Pancreas (tissue), 10 donors: ENCODE measurements at places on chromosomes 6 and 20.

DNA sequence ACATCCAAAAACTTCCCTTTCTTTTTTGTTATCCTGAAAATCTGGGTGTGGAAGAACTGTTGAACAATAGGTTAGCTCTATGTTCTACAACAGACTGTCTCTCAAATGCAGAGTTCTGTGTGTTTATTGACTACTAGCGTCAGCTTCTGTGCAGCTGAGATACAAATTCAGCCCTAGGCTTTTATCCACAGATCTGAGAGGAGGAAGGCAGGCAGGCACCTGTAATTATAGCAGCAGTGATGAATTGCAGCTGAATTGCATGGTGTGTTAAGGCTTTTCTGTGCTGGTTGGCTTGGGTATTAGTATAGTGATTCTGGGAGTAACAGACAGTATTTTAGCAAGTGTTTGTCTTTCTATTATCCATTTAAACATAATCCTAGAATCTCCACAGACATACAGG is 24.4 kb downstream of the GRIK2 start:
- no peak for DNase-seq

DNA sequence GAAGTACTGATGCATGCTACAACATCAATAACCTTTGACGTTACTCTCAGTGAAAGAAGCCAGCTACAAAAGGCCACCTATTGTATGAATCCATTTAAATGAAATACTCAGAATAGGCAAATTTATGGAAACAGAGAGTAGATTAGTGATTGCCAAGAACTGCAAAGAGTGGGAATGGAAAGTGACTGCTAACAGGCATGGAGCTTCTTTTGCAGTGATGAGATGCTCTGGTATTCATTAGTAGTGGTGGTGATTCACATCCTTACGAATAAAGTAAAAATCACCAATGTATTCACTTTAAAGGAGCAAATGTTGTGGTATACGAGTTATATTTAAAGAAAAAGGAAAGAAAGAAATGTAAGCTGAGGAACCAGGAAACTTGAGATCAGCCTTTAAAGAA is 126.8 kb upstream of the SAMD5 start:
- no peak for DNase-seq

DNA sequence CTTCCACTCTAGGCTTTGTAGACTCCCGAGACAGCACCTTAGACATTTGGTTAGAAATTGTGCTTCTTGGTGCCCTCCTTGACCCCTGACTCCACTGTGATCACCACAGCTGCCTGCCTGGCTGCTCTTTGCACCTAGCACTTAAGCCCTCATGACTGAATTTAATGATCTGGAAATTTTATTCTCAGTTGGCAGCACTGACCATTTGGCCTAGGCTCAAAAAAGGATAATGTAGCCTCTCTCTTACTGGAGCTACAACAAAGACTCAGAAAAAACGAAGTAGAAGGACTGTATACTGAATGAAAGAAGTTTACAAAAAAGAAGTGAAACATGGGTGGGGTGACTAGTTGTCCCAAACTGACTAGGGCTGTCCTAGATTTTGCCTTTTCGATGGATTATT is 11.3 kb upstream of the ABRACL start:
- no peak for DNase-seq

- no peak for DNase-seq
Measured at GRCh38 chr6:141199074-141199473, 933.7 kb upstream of the GJE1 start.

GRCh38 chr20:53940907-53941545 is 129.4 kb downstream of the BCAS1 start:
- no peak for DNase-seq

- DNase-seq: no peak
Measured at GRCh38 chr6:163525926-163526325, 111.4 kb downstream of the QKI start.

GRCh38 chr6:142960098-142960497 is 15.1 kb upstream of the HIVEP2 start:
- no peak for DNase-seq

- no peak for DNase-seq
Measured at GRCh38 chr6:115485400-115485799, 575.3 kb downstream of the FRK start.
